LHCN-M2 (cell line): ENCODE measurements at places on chromosomes 6 and 20. TPM values are rescaled to one million over a fixed set of nuclear protein-coding genes. Genes with fewer than 3 reads are reported as not detected.

GNMT gene
- not detected in 2 replicates for total RNA-seq

VSX1 gene
- 0.51 TPM in 1 of 2 replicates, not detected in the other for total RNA-seq

PRKN gene
- total RNA-seq = 1.7 and 2.4 TPM in 2 replicates

PRND gene
- total RNA-seq = not detected in 2 replicates

CD40 gene
- 1.2 and 2.6 TPM in 2 replicates for total RNA-seq

- no peak for DNase-seq
These were observed 28.6 kb upstream of the YWHAB start for GRCh38 chr20:44856856-44857448.

DNA sequence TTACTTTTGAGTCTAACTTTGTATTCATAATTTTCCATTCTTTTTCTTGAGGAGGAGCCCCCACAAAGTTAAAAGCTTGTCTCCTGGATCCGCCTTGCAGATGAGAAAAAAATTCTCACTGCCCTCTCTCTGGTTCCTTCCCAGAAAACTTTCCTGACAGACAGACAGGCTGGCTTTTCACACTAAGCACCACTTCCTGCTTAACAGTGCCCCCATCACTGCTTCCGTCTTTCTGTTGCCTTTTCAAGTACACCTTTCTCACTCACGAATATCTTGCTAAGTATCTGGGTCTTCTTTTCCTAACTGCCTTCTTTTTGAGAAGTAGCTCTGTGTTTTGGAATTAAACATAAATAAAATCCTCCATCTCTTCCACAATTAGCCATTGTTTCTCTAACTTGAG is 19.8 kb upstream of the LMBRD1 start:
- no peak for DNase-seq

- no peak for DNase-seq
These were observed 70.2 kb downstream of the GPR6 start for GRCh38 chr6:110048221-110048875.

DNA sequence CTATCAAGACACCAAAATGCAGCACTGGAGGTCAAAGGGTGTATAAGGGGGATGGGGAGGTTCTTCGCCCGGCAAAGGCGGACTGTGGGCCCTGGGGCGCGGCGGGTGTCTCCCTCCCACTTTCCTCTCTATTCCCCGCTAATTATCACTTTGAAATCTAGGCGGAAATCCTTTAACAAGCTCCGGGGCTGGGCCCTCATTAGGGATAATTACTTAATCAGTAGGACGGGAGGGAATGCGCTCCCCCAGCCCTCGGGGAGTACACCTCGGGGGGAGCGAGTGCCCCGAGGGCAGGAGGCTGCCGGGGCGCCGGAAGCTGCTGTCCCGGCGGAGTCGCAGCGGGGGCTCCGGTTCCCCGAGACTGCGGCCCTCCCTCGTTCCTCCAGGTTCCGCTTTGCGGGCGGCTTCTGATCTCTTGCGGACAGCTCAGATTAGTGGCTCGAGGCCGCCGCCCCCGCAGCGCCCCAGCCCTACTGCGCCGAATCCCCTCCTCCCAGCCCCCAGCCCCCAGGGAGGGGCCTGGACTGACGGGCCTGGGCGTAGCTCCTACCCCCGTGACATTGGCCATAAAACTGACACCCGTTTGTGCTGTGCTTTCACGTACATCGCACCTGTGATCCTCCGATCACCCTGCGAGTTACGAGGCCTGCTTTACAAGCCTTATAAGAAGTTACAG is 14.7 kb downstream of the MUCL3 start:
- no peak for DNase-seq

DNA sequence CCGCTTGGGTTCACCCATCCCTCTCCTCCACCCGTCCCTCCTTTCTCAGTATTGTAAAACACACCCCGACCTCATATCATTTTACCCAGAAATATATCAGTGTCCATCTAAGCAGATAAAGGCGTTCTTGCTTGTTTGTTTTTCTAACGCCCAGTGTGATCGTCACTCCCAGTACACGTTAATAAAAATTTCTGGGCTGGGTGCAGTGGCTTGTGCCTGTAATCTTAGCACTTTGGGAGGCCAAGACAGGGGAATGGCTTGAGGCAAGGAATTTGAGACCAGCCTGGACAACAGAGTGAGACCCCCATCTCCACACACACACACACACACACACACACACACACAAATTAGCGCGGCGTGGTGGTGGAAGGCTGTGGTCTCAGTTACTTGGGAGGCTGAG is 24.4 kb upstream of the TFAP2C start:
- DNase-seq = no peak

DNA sequence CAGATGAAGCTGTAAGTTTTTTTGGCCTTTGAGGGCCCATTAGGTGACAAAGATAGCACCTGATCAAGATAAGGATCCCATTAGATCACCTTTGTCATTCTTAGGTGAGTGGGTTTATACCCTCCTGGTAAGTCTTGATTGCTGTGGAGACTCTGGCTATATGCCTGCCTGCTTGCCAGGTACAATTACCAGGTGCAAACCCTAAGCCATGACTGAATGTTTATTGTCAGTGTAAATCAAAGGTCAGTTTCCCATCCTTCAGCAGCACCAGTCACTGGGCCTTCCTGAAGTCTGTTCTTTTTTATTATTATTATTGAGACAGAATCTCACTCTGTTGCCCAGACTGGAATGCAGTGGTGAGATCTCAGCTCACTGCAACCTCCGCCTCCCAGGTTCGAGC is 106.4 kb upstream of the FOXO3 start:
- DNase-seq = no peak

DNA sequence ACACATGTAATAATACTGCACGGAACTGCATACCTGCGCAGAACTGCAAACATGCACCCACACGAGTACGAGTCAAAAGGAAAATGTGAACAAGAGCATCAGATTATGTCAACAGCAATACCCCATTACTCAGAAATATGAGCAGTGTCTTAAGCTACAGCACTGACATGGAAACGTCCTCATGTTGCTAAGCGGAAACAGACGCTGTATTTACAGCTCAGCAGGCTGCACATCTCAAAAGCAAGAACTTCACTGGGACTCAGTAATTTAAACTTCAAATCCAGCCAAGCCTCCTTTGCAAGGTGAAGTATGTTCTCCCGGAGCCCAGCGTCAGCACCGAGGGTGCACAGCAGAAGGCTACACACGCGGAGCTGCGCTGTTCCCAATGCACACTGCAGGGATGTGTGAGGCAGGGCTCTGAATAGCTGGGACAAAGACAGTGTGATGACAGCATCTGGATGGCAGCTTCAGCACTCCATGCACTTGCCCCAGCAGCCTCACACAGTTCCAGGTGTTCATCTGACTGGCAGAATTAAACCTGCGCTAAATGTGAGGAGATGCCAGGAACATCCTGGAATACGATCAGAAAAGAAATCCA is 202.8 kb downstream of the WDR27 start:
- no peak for DNase-seq

- DNase-seq = no peak
These were observed 164.8 kb downstream of the FAXC start for GRCh38 chr6:99184696-99185095.

- no peak for DNase-seq
These were observed 566.1 kb downstream of the KIF16B start for GRCh38 chr20:16007164-16007563.

DNA sequence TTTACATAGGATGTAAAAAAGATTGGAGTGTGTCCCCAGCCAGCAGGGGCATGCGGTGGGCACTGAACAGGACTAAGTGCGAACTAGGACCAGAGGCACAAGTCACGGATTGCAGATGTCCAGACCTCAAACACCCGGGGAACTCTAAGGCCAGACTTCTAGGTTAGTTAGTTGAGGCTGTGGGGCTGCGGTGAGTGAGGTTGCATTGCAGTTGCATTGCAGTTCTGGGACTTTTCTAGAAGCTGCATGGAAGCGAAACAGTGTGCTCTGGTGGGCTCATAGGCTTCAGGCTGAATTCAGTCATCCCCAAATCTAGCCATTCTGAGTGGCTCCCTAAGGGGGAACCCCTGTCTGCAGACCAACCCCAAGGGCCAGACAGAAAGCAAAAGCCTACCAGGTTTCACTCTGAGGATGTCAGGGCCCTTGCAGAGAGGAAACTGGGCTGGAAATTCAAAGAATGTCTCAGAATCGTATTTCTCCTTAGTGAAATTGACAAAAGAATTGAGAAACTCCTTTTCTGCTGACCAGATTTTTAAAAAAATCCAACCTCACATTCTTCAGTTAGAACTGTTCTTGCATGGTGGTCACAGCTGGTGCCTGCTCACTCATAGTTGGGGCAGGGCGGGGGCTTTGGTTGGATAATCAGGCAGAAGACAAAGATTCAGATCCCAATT is 182.8 kb downstream of the ZDHHC14 start:
- no peak for DNase-seq

DNA sequence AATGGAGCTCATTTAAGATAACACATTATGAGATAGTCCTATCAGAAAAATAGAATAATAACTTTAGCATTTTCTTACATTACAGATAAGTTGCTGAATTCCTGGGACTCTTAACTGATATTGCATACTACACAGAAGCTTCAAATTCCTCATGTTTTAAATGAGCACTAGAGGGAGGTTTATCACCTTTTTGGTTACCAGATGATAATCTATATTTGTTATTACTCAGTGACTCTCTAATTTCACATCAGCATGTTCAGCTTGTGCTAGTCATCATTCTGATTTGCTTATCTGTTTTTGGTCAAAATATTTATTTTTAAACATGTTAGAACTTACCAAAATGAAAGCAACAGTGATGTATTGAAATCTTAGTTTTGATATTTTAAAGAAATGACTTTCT is 20.5 kb upstream of the GJA10 start:
- no peak for DNase-seq

DNA sequence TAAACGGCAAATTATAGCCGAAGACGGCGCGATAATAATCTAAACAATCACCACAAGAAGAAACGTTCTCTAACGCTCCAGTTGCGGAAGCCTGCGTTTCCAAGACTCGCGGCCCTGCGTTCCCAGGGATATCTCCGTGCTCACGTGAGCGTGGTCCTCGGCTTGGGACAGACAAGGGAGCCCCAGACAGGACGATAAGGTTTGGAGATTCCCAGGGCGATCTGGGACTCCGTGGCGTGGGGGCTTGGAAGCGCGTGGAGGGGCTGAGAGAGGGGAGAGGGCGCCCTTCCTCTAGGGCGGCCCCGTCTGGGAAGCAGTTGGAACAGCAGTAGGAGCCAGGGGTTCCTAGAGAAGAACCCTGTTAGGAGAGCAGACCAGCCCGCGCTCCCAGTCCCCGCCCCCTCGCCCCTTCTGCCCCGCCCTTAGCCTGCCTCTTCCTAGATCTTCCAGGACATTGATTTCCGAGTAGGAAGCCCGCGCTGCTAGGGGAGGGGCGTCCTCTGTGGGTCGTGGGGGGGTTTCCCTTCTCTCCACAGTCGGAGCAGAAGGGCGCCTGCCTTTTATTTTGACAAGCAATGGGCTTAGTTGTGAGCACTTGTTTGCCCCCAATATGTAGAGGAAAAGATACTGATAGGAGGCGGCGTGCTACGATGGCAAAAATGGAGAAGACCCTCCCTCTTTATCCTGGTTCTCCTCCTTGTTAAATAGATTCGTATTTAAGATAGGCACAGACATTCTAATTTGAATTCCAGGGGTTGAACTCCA is 10.6 kb downstream of the NRN1 start:
- peak; percentile 84 for DNase-seq

GRCh38 chr20:2652724-2653555 is 508 bp downstream of the NOP56 start:
- no peak for DNase-seq

DNA sequence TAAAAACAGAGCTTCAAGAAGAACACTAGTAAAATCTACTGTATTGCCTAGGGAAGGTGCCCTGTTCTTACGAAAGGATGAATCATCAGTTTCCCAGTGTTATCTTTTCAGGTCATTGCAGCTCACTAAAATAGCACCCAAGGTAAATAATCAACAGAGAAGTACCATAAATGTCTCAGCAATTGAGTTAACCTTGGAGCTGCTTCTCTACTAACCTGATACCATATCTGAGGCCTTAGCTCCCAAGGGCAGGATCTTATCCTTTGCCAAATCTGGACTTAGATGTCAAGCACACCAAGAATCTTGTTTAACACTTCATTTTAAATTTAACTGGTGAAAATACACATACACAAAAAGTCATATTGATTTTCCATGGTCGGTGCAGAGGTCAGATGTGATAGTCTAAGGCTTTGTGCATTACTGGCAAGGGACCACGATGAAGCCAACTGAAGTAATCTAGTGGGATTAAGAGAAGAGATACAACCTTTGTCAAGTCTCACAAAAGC is 81.5 kb downstream of the EDN1 start:
- no peak for DNase-seq

GRCh38 chr6:41135062-41135832 is 18.9 kb downstream of the TREML1 start:
- DNase-seq = no peak

GRCh38 chr6:3619800-3620199 is 131.7 kb downstream of the PXDC1 start:
- DNase-seq = no peak

DNA sequence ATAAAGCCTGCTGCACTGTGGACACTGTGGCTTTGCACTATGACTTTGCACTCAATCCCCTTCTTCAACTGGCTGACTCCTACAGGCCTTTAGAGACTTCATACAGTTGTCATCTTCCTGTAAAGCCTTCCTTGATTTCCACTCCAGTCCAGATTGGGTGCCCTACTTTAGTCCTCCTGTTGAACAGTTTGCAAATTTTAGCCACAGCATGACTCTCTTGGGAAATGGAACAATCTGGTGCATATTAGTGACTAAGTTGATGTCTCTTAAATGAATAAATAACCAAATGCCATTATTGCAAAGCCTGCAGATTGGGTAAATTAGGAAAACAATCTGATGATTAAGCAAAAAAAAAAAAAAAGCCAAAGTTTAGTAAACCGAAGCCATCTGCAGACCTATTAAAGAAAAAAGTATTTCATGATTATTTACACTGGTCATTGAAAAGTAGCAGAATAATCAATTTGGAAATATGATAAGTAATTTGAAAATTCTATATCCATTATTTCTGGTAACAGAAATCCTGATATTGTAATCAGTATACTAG is 12.6 kb downstream of the PLCB4 start:
- no peak for DNase-seq

DNA sequence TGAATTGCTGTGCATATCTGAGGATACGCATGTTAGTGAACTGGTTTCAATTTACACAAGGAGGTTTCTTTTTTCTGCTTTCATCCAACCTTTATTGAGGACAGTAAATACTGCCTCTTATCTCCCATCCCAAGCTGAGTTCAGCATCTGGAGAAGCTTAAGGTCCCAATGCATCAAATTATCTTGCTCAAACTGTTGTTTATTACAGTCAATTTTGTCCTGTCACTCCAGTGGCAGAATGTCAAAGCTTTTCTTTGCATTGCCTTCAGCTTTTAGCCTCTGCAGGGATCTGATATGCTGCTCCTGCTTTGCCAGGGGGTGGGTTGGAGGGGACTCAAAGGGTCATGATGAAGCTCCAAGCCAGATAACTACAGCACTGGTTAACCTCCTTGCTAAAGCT is 435.4 kb upstream of the SOX4 start:
- no peak for DNase-seq

DNA sequence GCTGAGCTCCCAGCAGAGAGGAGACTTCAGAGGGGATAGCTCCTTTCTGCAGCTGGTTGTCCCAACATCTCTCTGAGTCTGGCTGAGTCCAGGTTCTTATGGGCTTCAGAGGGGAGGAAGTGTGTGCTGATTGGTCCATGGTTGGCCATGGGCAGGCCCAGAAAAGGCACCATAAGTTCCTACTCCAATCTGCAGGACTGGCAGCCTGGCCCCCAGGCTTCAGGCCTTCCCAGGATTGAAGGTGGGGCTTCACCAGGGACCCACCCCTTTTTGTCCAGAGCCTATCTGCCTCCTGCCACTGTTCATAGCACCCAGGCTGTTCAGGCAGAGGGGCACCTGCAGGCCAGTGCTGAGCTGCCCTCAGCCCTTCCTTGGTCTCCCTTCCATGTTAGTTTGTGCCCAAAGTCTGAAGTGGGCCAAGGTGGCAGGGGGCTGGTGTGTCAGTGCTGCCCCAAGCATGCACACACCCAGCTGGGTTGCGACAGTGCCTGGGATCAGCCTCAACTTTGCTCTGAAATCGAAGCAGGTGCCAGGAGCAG is 21.6 kb upstream of the TOP1 start:
- DNase-seq = no peak
